ENCODE measurements at places on chromosomes 11 and 22.

DNA sequence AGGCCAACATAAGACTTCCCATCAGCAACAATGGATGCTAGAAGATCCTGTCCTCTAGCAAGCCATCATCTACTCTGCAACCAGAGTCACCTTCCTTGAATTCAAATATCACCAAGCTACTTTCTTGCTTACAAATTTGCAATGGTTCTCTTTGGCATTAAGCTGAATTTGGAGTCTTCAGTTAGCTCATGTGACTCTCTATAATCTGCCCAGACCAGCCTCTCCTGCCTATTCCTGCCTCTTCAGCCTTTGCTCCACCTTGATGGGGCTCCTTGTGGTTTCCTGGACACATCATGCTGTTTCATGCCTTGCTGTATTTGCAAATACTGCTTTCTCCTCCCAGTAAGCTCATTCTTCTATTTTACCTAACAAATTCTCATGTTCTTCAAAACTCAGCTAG lies 82.3 kb downstream of the RASSF10 start:
- no peak for DNase-seq

DNA sequence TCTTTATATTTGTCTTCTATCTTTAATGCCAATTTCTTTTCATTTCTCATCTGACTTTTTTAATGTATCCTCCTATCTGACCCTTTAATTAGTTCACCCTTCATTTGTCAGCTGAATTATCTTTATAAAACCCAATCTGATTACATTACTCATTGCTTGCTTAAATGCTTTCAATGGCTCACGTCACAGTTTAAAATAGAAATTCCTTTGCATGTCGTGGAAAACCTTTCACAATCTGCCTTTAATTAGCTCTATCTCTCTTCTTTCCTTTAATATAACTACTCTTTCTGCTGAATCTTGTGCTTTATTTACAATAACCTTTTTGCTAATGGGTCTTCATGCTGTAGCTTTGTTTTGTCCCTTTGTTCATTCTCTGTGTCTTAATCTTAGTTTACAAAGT lies 125.7 kb downstream of the DYNC2H1 start:
- DNase-seq = no peak

GRCh38 chr22:38467438-38467903 lies 425 bp upstream of the KDELR3 start:
- no peak for DNase-seq

- no peak for DNase-seq
Measured at GRCh38 chr11:104090767-104091166, 54.3 kb downstream of the DDI1 start.

DNA sequence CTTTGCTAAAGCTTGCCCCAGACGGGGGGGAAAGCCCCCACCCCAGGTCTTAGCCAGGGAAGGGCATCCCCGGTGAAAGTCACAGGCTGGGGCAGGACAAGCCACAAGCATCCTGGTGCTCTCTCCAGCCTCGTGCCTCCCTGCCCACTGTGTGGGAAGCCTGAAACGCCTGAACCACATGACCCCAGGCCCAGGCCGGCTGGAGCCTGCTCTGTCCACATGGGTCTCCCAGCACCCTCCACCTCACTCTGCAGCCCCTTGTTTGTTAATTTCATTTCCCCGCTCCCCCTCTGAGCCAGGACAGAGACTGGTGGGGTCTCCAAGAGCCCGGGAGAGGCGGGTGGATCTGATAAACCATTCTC lies 58.3 kb upstream of the TCF20 start:
- DNase-seq = no peak

GRCh38 chr11:94662065-94662779 lies 95.1 kb downstream of the PIWIL4 start:
- no peak for DNase-seq

DNA sequence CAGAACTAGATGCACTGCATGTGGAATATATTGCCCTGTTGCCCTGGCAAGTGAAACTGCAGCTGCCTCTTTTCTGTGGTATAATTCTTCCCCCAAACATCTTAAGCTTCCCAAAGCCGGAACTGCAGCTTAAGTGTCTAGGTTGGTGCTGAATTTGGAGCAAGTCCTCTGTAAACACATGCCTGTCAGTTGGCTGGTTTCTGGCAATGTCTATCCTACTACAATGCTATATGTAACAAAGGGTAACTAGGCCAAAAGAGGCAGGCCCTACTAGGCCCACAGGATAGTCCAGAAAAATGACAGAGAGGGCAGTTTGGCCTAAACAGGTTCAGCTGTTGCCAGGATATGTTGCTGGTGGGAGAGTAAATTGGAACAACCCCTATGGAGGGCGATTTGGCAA lies 27.9 kb downstream of the ASCC2 start:
- no peak for DNase-seq

- DNase-seq = peak; percentile 15
Measured at GRCh38 chr11:121654259-121654842, 201.6 kb upstream of the SORL1-AS1 start.

- no peak for DNase-seq
Measured at GRCh38 chr11:117510646-117511045, 183.0 kb downstream of the CEP164 start.

GRCh38 chr22:29251981-29252911 lies 15.5 kb downstream of the RHBDD3 start:
- DNase-seq = no peak

DNA sequence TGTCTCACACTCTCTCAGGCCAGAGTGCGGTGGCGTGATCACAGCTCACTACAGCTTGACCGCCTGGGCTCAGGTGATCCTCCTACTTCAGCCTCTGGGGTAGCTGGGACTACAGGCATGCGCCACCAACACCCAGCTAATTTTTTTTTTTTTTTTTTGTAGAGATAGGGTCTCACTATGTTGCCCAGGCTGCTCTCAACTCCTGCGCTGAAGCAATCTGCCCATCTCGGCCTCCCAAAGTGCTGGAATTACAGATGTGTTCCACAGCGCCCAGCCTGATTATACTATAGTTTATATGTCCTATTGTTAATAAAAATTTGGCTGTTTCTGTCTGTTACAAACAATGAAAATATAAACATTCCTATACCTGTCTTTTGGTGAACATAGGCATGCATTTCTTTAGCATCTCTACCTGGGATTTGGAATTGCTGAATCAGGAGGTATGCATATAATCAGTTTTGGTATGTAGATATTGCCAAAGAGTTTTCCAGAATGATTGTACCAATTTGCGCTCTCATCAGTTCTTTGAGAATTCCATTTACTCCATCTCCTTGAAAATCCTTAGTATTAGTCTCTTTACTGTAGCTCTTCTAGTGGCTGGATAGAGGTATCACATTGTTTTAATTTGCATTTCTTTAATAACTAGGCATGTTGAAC lies 78.8 kb downstream of the TEAD1 start:
- DNase-seq = no peak

DNA sequence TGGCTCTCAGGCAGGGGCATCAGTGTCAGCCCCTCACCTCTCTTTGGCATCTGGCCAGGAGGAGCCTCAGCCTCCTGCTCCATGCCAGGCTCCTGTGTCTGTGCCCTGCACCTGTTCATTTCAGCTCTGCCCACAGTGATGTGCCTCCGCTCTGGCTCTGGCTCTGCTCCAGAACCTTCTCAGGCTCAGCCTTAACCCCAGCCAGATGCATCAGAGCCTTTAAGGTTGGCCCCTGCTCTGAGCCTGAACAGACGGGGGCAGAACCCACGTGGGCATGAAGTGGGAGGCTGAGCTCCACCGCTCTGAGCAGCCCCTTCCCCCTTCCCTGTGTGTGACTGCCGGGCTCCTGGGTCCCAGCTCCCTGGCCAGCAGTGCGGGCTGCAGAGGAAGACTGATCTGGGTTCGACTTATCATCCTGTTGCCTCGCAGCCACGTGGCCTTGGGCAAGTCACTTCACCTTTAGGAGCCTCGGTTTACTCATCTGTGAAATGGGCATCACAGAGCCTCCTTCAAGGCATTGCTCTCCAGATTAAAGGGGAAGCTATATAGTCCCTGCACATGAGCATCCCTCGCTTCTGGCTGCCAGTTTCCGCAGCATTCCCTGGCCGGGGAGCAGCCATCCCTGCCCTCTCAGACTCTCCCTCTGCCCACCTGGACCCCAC lies 44.7 kb upstream of the RTL6 start:
- DNase-seq = no peak

GRCh38 chr11:34239465-34240149 lies 118.2 kb downstream of the ABTB2 start:
- DNase-seq = no peak

DNA sequence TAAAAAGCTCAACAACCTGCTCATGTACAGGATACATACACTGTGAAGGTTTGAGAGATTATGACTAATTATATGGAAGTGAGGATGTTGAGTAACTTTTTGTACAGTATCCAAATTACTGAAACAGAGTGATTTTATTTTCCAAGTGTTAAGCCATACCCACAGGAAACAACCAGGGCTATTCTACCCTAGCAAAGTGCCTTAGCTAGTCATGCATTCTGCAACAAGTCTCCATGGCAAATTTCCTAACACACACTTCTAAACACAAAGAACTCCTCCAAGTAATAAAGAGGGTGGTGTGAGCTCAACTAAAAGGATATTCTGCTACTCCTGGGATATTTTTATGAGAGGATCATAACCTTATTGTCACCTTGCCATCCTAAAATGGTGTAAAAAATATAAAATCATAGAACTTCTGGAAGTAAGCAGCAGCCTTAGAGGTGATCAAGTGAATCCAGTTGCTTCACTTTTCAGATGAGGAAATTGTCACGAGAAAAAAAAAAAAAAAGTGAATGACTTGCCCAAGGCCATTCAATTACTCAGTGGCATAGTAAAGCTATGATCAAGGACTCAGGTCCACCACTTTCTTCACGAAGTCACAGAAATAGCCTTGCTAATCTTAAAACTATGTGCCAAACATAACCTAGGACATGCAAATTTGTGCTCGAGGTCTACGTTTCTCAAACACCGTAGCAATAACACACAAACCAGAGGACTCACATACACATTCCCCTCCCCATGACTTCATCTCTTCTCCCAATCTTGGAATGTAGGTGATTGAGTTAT lies 4.2 kb downstream of the LGR4 start:
- DNase-seq = no peak

DNA sequence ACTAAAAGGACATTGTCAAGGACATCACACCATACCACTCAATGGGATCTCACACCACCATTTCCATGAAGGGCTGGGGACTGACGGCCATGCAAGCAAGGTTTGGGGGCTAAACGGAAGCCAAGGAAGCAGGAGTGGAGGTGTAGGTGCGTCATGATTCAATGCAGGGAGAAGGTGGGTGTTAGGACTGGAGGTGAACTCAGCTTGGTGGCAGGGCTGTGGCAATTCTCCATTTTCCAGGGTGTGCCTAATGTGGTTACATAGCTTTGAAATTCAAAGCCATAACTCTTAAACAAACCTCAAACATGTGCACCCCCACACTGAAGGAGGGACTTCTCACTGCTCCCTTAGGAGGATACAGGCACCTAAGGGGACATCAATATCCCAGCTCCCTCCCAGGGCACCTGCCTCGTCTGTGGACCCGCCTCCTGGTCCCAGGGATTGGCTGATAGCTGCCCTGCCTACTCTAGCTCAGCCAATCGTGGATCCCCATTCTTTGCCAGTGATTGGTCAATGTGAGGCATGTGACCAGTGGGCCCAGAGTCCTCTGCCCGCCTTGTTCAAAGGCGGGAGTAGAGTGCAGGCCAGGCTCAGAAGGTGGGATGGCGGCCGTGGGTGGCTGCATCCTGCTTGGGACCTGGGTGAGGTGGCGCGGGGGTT lies 64.6 kb downstream of the CTTN start:
- no peak for DNase-seq

DNA sequence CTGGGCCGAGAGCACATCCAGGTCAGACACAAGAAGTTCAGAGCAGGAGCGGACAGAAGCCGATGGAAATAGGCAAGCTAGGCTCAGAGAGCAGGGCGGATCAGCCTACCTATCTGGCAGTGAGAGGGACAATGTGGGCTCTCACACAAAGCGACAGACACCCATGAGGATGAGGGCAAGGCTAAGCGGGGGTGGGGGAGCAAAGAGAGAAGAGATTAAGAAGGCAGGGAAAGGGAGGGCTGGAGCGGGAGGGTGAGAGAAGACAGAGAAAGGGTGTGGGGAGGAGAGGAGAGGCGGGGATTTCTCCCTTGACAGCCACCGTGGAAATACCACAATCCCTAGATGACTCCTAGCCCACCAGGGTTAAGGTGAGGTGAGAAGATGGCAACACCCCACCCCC lies 57.9 kb downstream of the BUD13 start:
- DNase-seq = no peak
